KG1 (cell line): ENCODE measurements at places on chromosomes 3 and 15.
A peak's percentile ranks its signal among the peaks of the same experiment; 100 is the strongest.

- no peak for DNase-seq
These were observed 191.9 kb upstream of the POU1F1 start for GRCh38 chr3:87468235-87468634.

- DNase-seq = no peak
These were observed 128.0 kb downstream of the LRIG1 start for GRCh38 chr3:66372681-66373350.

GRCh38 chr3:81789691-81790090 is 28.2 kb upstream of the GBE1 start:
- peak; percentile 54 for DNase-seq

- no peak for DNase-seq
These were observed 64.8 kb upstream of the SEC61A1 start for GRCh38 chr3:127987309-127987995.

- DNase-seq = no peak
These were observed 37.2 kb downstream of the BHLHE40 start for GRCh38 chr3:5016211-5017161.
